ENCODE measurements at places on chromosomes 2 and 18.

- DNase-seq = no peak
Measured at GRCh38 chr18:6405237-6406074, 9.3 kb downstream of the L3MBTL4 start.

GRCh38 chr2:174914853-174915760 lies 90.1 kb downstream of the CHN1 start:
- no peak for DNase-seq

GRCh38 chr2:205043285-205043684 lies 498.0 kb downstream of the PARD3B start:
- no peak for DNase-seq

DNA sequence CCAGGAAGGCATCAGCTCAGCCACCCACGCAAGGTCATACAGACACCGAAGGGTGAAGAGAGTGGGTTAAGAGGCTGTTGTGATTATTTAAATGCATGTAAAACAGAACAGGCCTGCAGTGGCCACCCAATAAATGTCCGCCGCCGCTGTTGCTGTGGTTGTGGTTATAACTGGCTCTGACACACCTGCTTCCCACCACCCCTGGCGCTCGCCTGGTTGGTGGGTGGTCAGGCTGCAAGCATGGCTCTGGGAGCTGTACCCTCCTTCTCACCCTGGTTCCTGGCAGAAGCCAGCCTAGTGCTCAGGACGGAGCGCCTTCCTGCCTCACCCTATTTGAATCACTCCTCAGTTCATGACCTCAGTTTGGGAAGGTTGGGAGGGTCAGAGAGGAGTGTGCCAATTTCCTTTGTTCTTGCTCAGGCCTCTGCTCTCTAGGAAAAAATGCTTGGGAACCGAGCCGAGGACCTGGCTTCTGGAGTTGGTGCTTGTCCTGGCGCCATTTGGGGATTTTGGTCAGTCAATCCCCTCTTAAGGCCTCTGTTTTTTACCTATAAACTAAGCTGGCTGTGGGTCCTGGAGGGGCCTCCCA lies 5.3 kb upstream of the CRYBA2 start:
- DNase-seq = no peak

GRCh38 chr2:238067939-238068338 lies 7.1 kb downstream of the SCLY start:
- DNase-seq = no peak

GRCh38 chr2:101515477-101515876 lies 40.6 kb upstream of the RFX8 start:
- DNase-seq = no peak

- no peak for DNase-seq
Measured at GRCh38 chr2:209321076-209321475, 102.8 kb upstream of the MAP2 start.

DNA sequence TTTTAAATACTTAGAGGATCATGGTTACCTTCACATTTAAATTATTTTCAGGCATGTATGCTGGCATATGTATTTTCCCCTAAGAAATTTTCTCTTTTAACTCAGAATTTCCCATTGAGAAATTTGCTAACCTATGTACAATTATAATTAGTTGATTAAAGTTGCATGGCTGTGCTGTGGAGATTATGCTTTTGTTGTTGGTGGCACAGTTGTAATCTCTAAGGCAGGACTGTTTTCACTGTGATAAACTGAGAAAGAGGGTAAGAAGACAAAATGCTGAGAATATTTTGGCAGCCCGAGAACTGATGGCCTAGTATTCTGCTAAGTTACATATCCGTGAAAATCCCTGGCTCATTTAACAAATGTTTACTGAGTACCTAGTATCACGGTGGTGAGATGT lies 1.4 kb downstream of the VRK2 start:
- DNase-seq = no peak

DNA sequence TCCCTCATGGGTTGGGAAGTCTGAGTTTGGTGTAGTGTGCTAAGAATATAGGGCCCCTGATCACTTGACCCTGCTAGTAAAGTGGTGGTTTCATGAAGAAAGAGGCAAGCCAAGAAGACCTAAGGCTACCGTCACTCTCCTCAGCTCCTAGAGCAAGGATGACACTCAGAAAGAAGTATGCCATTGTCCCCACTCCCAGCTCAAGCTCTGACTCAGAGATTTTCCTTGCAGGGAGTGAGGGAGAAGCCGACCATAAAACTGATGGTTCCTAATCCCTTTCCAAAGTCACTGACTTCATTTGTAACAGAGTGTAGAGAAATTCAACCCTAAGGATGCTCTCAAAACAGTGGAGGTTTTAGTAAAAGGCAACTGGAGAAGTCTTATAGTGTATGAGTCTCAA lies 80.9 kb downstream of the ICA1L start:
- no peak for DNase-seq

- DNase-seq = no peak
Measured at GRCh38 chr2:64474121-64474571, 20.2 kb downstream of the LGALSL start.

- DNase-seq = no peak
Measured at GRCh38 chr18:27311114-27311513, 126.0 kb upstream of the CHST9 start.

DNA sequence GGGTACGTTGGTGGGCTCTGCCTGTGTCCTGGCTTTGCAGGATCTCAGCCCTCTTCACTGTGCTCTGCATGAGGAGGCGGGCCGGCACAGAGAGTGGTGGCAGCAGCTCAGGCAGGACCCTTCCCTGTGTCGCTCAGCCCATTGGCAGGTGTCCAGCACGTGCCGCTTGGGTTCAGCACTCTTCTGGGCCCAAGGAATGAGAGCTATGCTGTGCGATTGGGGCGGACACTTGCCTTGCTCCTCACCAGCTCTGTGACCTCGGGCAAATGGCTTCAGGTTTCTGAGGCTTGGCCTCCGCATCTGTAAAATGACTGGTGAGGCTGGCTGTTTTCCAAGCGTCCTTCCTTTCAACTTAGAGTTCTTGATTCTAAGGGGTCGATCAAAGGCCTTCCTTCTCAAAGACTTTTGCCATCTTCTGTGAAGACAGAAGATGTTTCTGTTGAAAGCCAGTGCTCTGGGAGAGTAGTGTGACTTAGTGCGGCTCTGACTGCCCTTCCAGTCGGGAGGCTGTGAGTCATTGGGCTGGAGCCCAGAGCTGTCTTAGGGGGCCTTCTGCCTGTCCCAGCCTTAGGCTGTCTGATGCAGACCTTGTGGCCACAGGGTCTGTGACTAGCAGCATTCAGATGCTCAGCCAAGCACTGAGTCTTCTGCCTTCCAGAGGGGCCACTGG lies 35.6 kb downstream of the GLI2 start:
- no peak for DNase-seq

GRCh38 chr2:216560838-216561270 lies 62.2 kb downstream of the RPL37A start:
- DNase-seq = no peak

GRCh38 chr2:205660521-205661124 lies 21.7 kb upstream of the NRP2 start:
- peak; percentile 84 for DNase-seq

DNA sequence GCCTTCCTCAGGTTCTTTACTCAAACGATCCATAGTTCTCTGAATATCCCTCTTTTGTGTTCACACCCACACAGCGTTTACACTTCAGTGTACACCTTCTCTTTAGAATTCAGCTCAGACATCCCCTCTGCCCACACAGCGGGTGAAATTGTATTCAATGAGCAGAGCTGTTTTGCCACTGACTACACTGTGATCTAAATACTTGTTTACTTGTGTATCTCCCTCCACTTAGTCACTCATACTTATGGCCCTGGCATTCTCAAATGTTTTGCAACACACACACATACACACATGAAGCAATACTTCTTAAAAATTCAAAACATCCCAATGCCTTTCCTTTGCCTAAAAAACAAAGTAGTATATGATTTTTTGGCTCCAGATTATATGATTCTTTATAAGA lies 297.1 kb downstream of the TMX3 start:
- DNase-seq = no peak

DNA sequence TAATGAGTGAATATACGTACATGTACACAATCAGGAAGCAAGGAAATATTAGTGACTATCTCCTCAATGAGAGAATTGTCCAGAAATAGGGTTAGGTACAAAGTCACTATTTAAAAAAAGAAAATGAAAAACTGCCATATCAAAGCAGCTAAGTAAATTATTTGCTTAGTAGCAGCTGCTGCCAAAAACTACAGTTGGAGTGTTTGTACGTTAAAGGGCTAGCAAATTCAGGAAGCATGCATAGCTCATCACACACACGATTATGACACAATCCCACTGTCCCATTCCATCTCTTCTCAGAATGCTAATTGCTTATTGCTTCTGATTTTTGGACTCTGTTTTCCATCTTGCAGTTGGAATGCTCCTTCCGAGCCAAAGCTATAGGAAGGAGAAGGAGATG lies 2012.5 kb upstream of the LRRTM1 start:
- no peak for DNase-seq

- no peak for DNase-seq
Measured at GRCh38 chr18:46013484-46014189, 46.5 kb upstream of the EPG5 start.

- DNase-seq = no peak
Measured at GRCh38 chr2:160920061-160920460, 240.2 kb upstream of the TANK start.

DNA sequence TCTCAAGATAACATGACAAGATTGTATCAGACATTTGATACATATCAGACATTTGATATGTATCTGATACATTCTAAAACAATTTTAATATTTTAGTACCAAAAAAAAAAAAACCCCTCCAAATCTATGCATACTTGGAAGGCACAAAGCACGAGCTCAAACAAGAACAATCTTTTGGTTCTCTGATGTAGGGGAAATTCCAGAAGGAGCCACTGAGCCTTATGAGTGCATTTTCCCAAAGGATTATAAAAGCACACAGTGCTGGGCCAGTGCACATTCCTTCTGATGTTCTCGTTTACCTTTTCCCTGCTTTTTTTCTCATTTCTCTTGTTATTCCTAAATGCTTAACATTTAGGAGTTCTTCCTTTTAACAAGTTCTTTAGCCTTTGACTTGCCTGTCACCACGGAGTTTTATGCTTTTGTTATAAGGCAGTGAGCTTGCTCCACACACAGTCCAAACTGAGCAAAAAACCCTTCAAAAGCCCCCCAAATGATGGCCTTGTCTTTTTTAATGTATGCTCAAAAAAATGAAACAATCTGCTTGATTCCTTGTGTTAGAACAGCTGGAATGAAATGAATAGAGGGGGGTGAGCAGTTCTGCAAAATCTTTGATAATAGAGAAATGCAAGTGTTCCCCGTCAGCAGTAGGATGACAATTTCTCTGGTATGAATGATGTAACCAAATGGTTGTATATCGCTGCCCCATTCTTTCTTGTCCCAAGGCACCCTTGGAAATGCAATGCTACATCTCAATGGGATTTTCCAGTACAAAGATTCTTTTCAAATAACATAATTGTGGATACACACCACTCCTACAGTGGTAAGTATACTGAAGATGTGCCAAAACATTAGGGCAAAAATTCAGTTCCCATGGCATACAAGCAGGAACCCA lies 597.2 kb upstream of the ZEB2 start:
- no peak for DNase-seq

GRCh38 chr18:8450013-8450412 lies 159.2 kb upstream of the RAB12 start:
- DNase-seq = no peak

- no peak for DNase-seq
Measured at GRCh38 chr2:147515213-147515612, 329.6 kb upstream of the ACVR2A start.

- DNase-seq = no peak
Measured at GRCh38 chr2:169240405-169240804, 121.9 kb downstream of the LRP2 start.

Data from activated CD4-positive, alpha-beta T cell treated with anti-CD3 and anti-CD28 coated beads, Interleukin-2, amount 10 ng/mL, durations not matched to agents 24 days and 14 days (primary cell).